ENCODE measurements at places on chromosomes 7 and 10.

DNA sequence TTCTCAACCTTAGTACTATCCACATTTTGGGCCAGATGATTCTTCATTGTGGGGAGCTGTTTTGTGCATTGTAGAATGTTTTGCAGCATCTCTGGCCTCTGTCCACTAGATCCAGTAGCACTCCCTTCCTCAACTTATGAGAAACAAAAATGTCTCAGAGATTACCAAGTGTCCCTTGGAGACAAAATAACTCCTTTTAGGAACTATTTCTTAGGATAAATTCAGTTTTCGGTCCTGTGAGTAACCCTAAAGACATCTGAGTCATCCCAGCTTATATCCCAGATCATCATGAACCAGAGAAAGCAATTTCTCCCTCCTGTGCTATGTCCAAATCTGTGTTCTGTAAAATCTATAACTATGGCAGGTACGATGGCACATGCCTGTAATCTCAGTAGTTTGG is 266.6 kb upstream of the PHYHIPL start:
- ATAC-seq, result no peak

- no peak for ATAC-seq
Observed at GRCh38 chr7:81632418-81632817, 137.4 kb downstream of the HGF start.

GRCh38 chr7:127251465-127252376 is 1.0 kb downstream of the GRM8 start:
- ATAC-seq, result peak; percentile 26

- ATAC-seq, result no peak
Observed at GRCh38 chr7:47301105-47301477, 280.8 kb downstream of the TNS3 start.

DNA sequence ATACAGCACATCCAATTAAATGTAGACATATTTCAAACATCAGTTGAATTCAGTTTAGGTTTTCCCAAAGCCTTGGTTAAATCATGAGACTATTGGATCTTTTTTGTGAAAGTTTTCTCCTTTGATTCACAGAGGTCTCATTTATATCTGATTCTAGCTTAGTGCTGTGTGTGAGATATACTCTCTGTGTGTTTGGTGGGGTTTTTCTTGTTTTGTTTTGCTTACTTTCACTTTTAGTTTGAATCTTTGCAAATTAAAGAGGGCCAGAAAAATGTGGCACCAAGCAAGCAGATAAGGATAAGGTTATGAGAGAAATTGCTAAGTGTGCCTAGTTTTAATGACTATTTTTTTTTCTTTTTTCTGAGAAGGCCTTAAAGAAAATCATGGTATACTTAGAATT is 12.6 kb upstream of the OR6B1 start:
- no peak for ATAC-seq

DNA sequence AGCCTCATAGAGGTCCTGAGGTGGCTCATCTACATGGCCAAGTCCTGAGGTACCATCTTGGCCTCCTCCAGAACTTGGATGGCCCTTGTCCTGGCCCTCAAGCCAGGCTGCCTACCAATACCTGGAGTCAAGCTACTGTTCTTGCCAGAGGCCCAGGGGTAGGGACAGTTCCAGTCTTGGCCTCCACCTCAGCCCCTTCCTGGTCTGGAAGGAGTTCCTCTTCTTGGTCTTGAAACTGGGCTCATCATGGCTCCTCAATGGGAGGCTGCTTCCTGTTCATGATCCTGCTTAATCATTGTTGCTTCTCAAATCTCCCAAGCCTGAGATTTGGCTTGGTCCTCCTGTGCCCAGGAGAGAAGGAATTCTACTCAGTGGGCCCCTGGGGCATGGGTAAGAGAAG is 3.9 kb downstream of the HPS6 start:
- ATAC-seq, result no peak

DNA sequence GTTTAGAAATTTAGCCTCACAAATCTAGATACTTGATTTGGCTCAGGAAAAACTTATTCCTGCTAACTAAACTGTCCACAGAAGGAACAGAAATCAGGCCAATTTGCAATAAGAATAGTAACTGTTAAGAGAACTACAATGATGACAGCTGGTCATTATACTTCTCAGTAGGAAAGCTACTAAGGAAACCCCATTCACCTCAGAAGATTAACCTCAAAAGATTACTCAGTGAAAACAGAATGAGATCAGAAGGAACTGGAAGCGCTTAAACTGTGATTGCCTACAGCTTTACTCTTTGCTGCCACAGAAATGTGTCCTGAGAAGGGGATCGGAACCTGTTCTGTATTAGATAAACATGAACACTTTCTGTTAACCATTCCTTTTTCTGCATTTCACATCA is 24.3 kb upstream of the DNAJB12 start:
- ATAC-seq, result peak; percentile 87

DNA sequence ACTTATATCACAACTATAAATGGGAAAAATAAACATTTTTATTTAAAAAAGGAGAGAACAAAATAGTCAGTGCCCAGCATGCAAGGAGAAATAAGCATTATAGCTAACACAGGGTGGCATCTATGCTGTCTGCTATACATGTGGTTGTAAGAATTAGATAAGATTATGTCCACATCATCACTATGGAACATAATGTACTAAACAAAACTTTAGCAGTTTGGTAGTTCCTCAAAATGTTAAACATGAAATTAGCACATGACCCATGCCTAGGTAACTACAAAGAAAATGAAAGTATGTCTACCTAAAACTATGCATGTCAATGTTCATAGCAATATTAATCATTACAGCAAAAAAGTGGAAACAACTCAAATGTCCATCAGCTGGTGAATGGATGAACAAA is 28.7 kb upstream of the RUFY2 start:
- ATAC-seq, result no peak

DNA sequence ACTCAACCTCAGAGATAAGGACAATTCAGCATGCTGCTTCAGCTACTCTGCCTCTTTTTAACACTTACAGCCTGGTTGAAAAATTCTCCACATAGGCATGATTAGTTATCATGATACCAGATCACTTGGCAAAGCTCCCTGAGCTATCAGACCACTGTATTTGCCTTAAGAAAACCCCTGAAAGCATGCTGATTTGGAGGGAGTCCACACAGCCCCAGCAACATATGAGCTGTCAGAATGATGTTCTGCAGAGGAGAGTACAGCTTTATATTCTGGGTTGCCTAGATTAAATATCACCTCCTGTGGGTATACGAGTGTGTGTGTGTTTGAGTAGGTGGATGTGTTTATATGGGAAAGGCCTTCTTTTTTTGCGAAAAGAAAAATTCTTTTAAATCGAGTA is 170.2 kb upstream of the CHRM2 start:
- ATAC-seq, result no peak

- ATAC-seq, result no peak
Observed at GRCh38 chr7:141165521-141165920, 91.7 kb downstream of the TMEM178B start.

- no peak for ATAC-seq
Observed at GRCh38 chr10:122239578-122240257, 31.4 kb upstream of the BTBD16 start.

DNA sequence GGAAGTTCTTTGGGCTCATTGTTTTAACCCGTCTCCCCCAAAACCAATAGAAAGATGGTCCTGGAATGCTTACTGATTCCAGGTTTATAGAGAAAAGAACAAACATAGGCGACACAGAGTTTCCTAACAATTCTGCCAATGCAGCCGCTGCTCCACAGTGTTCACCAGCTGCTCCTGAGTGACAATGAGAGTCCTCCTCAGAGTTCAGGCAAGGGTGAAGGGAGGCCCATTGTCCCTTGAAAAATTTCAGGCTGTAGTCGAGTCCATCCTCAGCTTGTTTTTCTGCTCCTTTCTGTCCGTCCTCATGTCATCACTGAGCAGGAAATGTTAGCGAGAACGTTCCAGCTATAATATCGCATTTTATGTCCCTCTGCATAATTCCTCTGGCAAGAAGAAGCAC is 537.6 kb downstream of the TCERG1L start:
- ATAC-seq, result no peak

DNA sequence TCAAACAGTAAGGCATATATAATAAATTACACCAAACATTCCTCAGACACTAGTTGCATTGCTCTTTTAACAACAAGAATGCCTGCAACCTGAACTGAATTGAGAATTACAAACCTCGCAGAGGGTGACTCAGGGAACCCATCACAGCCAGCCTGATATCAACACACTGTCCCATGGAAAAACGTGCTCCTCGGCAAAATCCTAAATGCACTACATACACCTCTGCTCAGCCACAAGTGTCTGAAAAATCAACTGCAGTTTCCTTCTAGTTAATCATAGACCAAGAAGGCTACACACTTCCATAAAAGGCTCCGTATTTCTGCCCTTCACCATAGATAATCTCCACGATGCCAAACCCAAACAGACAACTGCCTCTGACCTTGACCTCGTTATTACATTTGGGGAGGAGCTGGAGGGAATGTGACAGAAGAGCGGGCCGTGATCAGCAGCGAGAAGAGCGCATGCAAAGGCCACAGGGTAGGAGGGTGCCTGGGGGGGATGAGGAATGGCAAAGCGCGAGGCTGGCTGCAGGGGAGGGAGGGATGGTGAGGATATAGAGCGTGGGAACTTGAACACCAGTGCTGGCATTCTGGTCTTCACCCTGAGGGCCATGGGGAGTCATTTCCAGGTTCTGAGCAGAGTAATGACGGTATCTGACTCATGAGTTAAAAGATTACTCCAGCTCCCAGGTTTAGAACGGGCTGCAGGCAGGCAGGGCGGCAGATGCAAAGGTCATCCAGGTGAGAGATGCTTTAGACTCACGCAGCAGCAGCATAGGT is 201.9 kb upstream of the FRMD4A start:
- ATAC-seq, result peak; percentile 63

DNA sequence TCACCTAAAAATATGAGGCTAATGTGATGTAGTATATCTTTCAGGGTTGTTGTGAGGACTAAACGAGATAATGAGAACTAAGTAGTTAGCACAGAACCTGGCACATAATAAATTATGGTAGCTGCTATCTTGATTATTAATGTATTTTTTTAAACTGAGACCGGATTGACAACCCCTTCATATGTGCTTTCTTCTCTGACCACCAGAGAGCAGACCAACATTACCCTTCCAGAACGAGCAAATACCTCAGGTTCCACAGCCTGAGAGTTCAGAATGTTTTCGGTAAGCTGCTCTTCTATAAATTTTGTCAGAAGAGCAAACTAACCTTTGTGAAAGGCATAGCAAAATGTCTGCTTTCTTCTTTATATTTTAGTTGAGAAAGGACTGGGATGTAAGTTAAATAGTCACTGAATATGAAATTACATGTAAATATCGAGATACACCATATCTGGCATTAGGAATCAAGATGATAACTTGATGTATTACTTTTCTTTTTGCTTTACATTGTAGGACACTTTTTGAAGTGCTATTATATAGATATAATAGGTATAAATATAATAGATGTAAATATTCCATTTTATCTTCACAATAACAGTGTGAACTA is 13.6 kb upstream of the BPGM start:
- ATAC-seq, result peak; percentile 50

GRCh38 chr10:93871671-93872204 is 22.0 kb upstream of the SLC35G1 start:
- no peak for ATAC-seq

- ATAC-seq, result no peak
Observed at GRCh38 chr10:62501547-62501946, 127.4 kb downstream of the ZNF365 start.

GRCh38 chr7:80412842-80413241 is 99.0 kb downstream of the GNAT3 start:
- ATAC-seq, result no peak

DNA sequence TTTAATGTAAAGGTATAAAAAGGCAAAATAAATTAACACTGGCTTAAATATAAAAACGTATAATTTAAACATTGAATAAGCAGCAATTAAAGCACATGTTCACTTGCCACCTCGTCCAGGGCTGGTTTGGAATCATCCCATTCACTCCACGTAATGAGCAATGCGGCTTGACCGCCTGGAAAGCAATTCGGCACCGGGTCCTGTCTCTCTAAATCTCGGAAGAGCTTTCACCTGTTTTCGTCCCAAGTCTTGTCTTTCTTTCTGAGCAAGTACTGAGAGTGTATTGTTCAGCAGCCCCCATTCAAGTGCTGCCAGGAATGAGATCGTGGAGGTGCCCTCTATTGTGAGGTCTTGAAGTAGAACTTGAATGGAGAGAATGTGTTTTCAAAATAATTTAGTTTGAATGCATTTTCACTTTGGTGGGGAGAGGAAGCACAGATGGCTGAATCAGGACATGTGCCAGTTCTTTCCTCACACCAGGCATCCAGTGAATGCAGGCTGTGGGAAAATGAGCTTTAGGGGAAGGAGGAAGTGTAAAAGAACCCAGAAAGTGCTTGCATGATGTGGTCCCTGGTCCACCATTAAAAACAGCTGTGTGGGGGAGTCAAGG is 515.2 kb downstream of the REEP3 start:
- ATAC-seq, result no peak

DNA sequence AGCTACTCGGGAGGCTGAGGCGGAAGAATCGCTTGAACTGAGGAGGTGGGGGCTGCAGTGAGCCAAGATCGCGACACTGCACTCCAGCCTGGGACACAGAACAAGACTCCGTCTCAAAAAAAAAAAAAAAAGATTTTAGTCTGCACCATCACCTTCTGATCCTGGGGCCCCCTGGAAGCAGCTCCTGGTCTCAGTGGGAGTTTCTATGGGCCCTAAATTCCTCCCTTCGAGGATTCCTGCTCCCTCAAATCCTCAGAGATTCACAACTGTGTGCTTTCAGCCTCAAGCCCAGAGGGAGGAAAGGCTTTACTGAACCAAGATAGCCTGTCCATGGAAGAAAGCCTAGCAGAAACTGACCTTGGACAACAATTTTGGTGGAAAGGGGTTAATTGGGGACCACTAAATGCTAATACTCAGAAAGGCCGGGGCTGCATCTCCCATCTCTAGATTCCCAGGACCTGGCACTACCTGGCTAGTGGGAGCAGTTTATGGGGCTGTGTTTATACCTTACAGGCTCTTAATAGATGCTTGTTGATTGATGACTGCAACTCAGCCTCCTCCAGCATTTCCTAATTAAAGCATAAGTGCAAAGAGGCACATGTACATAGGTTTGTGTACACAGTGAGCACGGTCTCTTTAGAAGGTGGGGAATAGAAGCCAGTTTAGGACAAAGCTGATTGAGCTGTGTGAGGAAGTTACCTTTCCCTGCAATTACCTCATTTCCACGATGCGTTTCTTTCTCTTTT is 9.2 kb upstream of the FGFR2 start:
- no peak for ATAC-seq

DNA sequence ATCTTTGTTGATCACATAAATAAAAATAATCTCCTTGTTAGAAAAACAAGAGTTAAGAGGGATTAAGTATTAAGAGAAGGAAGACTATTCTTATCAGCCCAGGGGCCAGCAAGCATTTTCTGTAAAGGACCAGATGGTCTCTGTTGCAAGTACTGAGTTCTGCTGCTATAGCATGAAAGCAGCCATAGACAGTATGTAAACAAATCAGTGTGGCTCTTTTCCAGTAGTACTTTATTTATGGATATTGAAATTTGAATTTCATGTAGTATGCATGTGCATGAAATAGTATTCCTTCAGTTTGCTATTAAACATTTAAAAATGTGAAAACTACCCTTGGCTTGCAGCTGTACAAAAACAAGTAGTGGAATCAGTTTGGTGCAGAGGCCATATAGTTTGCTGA is 81.7 kb downstream of the STK31 start:
- ATAC-seq, result no peak

GRCh38 chr7:129045682-129046081 is 9.2 kb downstream of the TNPO3 start:
- ATAC-seq, result no peak
